Stomach (tissue), 19 donors: ENCODE measurements at places on chromosomes 12 and 14. TPM values are rescaled to one million over a fixed set of nuclear protein-coding genes. Genes with fewer than 3 reads are reported as not detected.

DNA sequence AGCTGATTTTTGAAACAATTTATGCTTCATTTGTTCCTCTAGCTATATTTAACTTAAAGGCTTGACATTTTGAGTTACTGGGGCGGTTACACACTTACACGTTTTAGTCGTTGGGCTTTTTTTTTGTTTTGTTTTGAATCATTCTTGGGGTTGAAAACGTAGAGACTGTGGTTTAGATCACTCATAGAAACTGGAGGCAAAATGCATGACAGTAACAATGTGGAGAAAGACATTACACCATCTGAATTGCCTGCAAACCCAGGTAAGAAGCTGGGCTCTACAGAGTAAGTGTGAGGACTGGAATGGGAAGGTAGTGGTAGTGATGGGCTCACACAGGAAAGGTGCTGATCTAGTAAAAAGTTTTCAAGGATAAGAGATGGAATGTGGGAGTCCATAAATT, at the start of gene CLEC2D:
TSS of gene CLEC2D (plus strand) at position 180 of the 400 bp plus-strand sequence. CDS start at position 202, 22 bp downstream.
- DNase-seq: no peak

DNA sequence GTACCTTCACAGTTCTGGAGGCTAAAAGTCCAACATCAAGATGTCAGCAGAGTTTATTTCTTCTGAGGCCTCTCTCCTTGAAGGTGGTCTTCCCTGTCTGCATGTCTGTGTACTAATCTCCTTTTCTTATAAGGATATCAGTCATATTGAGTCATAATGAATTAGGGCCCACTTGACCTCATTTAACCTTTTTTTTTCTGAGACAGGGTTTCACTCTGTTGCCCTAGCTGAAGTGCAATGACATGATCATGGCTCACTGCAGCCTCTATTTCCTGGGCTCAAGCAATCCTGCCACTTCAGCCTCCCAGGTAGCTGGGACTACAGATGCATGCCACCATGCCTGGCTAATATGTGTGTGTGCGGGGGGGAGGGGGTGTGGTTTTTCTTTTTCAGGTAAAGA, 41.7 kb downstream of the PPM1H start:
- no peak for DNase-seq

- no peak for DNase-seq
Observed at GRCh38 chr14:106879241-106879640, 1352.9 kb downstream of the TMEM121 start.

- DNase-seq: peak; percentile 9
Observed at GRCh38 chr12:111035578-111036301, 115.4 kb upstream of the MYL2 start.

DNA sequence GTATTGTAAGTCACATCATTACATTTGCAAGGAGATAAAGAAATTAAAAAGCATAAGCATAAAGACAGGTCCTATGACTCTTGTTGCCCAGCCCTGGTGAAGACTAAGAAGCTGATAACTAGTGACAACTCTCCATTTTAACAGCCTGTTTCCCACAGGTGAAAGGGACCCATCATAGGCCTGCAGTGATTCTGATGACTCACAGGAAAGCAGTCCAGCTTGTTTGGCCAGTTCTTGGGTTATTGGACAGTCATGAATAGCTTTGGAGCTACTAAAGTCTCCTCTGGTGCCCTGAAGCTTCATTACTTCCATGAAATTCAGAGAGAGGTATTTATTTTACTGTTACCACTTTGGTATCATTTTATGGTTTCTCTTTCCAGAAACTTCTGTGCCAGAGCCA, 55.5 kb upstream of the DYRK2 start:
- DNase-seq: peak; percentile 82

DNA sequence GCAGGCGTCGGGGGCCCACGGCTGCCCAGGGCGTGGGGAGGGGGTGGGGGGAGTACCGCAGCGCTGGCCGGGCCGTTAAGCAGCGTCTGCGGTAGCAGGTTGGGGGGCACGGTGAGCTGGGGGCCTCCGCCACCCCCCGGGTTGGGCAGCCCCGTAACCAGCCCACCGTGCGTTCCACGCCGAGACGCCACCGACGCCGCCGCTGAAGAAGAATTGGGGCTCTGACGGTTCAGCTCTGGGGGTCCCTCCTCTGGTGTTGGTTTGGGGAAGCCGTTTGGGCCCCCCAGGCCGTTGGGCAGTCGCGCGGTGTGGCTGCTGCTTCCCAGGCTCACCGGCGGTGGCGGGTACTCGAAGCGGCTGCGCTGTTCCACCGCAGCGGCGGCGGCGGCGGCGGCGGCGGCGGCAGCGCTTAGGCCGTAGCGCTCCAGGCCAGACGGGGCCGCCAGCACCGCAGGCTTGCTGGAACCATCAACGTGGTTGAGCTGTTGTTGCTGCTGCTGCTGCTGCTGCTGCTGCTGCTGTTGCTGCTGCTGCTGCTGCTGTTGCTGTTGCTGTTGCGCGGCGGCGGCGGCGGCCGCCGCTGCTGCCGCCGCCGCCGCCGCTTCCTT, 1.5 kb downstream of the IRF2BPL start:
- peak; percentile 87 for DNase-seq

Gene NOS1
- not detected for total RNA-seq

- DNase-seq: no peak
Observed at GRCh38 chr12:80313209-80313608, 130.8 kb upstream of the PTPRQ start.

GRCh38 chr14:44653641-44654040, 146.6 kb upstream of the FSCB start:
- peak; percentile 38 for DNase-seq

DNA sequence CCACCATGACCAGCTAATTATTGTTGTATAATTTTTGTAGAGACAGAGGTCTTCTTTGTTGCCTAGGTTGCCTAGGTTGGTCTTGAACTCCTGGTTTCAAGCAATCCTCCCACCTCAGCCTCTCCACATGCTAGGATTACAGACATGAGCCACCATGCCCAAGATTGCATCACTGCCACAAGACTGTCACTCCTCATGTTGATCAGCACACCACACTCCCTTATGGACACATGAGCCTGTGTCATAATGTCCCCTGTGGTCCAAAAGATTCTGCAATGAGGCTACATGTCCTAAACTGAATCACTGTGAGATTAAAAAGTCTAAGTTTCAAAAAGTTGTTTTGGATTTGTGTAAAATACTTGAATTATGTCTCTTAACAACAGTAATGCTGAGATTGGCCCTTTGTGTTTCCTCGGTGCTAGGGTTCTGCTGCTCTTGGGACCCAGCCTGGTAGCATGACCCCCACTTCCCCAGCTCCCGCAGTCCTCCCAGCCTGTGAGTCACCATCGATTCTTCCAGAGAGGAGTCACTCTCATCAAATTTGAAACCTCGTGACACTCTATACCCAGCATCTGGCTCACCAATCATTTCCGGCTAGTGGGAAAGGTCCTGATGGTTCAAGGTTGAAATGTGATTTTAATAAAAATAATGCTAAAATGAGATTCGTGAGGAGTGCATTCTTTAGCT, 890.9 kb downstream of the VRK1 start:
- DNase-seq: no peak

- DNase-seq: no peak
Observed at GRCh38 chr12:22562036-22563028, 18.0 kb upstream of the C2CD5 start.

DNA sequence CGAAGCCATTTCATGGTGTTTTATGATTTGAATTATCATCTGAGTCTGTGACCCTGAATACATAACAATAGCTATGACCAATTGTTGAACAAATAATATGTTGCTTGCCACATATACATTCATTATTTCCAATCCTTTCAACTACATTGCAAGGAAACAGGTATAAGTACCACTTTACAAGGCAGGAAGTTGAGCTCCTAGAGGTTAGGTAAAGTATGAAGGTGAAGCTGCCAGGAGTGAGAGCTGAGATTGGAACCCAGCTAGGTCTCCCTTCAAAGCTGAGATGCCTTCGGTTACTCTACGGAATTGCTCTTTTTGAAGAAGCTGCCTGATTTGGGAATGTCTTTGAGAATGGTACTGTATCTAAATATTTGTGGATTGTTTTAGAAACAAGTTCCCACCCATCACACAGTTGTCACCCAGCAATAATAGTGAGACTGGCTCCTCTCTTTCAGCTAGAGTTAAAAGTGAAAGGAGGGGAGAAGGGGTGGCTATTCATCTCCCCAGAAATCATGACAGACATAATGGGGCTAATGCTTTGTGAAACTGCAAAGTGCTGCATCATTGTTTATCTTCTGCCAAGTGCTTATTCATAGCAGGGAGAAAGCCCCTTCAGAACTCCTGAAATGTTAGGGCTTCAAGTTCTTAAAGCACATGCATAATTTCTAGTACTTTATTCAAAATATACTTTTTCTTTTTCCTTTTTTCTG, 75.9 kb upstream of the AMIGO2 start:
- no peak for DNase-seq

GRCh38 chr14:62185078-62185477, 422.9 kb downstream of the SNAPC1 start:
- DNase-seq: no peak

GRCh38 chr12:58812214-58812613, 108.1 kb downstream of the LRIG3 start:
- DNase-seq: no peak

Gene IFNG-AS1
- not detected for total RNA-seq

- DNase-seq: no peak
Observed at GRCh38 chr14:25628390-25628789, 578.4 kb upstream of the STXBP6 start.

GRCh38 chr14:22456998-22457594, 131.9 kb downstream of the DAD1 start:
- DNase-seq: no peak

DNA sequence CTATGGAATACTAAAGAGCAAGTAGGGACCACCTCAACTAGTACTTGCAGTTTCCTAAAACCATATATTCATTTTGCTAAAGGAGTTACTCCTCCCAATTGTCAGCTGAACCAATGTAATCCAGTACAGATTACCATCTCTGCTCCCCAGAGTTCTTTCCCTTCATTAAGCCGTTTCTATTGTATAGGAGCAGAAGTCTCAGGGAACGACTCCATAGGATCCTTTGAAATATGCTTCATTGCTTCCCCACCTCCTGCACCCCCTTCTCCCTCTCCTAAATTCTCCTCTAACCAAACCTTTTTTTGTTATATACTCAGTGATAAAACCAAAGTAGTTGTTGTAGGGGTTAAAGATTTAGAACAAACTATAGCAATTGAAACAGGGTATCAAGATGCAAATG, 30.7 kb upstream of the LALBA start:
- DNase-seq: no peak

DNA sequence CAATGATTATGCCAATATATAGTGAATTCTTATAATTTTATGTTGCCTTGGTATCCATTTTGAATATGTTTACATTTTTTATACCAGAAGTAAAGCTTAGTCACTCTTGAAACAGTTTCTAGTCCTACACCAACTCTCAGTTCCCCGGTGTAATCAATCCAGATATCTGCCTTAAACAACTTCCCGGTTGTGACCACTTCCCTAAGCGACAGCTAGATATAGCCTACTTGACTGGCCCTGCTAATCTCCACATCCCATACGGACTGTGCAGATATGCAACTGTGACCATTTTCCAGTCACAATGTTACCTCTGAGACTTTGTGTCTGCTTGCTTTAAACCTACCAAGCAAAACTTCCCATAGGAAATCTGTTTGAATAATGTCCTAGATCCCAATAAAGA, 1551.5 kb upstream of the SEL1L start:
- no peak for DNase-seq

Gene APOLD1
- total RNA-seq: 21.0 TPM

DNA sequence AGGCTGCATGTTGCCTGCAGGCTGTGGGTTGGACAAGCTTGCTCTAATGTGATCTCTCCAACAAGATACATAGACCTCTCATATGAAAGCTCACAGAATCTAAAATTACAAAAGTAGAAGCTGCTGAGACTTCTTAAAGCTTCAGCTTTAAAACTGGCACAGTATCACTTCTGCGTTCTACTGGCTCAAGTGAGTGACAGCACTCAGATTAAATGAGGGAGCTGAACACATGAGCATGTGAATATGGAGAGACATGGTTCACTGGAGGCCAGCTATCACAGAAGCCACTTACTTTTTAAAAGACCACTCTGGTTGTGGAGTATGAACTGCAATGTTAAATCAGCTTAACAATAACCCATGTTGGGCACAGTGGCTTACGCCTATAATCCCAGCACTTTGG, 29.1 kb upstream of the ANO6 start:
- DNase-seq: no peak

DNA sequence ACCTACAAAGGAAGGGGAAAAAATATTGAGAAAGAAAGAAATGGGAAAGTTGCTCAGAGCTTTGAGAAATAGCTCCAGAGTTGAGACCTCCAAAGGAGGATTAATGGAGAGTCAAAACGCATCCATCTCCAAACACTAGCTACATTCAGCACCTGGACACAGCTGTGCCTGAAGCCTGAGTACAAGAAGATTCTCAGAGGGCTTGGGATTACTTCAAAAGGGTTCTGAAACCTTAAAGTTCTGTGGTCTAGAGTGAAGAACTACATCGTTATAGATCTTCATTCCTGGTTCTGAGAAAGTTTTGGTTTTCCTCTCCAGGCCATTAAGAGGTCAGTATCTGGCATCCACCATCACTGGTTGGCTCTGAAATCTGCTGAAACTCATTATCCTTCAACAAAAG, 10.5 kb upstream of the TMED10 start:
- no peak for DNase-seq

- no peak for DNase-seq
Observed at GRCh38 chr12:132352896-132353800, 23.8 kb upstream of the GALNT9 start.

- no peak for DNase-seq
Observed at GRCh38 chr12:44375694-44376093, 500.4 kb downstream of the NELL2 start.
